ENCODE measurements at places on chromosomes 1 and 21. TPM values are rescaled to one million over a fixed set of nuclear protein-coding genes. Genes with fewer than 3 reads are reported as not detected.

Gene OR6N1
- total RNA-seq: not detected

DNA sequence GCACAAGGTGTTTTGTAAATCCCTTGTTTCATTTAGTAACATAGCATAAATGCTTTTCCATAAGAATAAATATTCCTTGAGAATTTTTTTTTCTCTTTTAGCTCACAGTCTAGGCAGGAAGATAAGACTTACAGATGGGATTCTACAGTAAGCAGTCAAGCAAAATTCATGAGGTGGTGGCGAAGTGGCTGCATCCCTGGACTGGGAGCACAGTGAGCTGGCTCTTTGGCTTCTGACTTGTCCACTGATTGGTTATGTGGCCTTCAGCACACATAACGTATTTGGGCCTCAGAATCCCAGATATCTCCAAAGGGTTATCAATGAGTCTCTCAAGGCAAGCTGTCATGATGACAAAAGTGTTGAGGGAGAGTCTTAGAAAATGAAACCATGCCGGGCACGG is 99.8 kb downstream of the EBNA1BP2 start:
- no peak overlapping the region for H3K27ac ChIP-seq
- H3K4me3 ChIP-seq: no peak overlapping the region
- H3K36me3 ChIP-seq: no peaks in the 10 kb centered on the region
- DNase-seq: no peak

DNA sequence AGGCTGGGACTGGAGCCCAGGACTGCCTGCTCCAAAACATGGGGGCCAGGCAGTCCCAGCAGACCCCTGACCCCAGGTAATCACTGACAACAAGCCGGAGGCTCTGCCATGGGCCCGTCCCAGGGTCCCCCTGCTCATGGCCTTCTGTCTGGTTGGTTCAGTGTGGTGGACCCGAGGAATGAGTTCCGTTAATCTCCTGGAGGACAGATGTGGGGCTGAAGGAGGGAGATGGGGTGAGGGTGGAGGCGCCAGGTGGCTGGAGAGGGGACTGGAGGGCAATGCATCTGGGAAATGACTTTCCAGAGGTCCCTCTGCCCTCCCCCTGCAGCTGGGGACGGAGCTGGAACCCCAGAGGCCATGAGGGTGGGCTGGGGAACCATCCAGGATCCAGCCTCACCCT is 103.2 kb downstream of the EBNA1BP2 start:
- no peaks in the 10 kb centered on the region for H3K36me3 ChIP-seq
- DNase-seq: no peak
- H3K4me3 ChIP-seq: no peak overlapping the region
- H3K27me3 ChIP-seq: no peaks in the 10 kb centered on the region

- no peaks in the 10 kb centered on the region for H3K27me3 ChIP-seq
- no peak overlapping the region for H3K4me3 ChIP-seq
- peaks cover 23% of the 10 kb centered on the region for H3K4me1 ChIP-seq
- H3K27ac ChIP-seq: 0 out of 2 replicates have a peak overlapping the region, but pooled peaks have one; percentile 14
Observed at GRCh38 chr21:43879348-43880110, 14.5 kb downstream of the AGPAT3 start.

DNA sequence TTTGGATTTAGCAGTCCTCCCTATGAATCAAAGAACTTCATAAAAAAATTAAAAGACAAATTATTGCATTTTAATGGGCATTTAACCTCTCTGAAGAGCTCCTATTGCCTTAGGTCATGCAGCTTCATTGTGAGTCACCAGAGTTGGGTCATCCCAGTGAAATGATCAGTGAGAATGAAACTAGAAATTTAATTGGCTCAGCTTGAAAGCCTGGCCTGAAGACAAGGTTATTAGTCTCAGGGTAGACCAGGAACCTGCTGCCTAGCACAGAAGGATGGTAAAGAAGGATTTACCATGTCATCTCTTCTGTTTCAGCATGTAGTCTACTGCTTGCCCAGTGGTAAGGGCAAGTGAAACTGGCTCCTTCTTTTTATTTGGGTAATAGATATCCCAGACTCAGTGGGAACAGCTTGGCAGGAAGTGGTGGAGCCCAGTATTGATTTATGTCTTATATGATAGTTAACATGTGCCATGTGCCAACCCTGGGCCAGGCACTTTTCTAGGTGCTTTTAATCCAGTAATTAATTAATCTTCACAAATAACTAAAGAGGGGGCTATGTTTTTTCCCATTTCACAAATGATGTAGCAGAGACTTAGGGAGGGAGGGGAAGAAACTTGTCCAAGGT is 23.6 kb downstream of the LAMC2 start:
- peaks cover 20% of the 10 kb centered on the region for H3K4me1 ChIP-seq
- H3K27ac ChIP-seq: peak overlapping the region; percentile 27
- H3K36me3 ChIP-seq: peaks cover 7% of the 10 kb centered on the region

DNA sequence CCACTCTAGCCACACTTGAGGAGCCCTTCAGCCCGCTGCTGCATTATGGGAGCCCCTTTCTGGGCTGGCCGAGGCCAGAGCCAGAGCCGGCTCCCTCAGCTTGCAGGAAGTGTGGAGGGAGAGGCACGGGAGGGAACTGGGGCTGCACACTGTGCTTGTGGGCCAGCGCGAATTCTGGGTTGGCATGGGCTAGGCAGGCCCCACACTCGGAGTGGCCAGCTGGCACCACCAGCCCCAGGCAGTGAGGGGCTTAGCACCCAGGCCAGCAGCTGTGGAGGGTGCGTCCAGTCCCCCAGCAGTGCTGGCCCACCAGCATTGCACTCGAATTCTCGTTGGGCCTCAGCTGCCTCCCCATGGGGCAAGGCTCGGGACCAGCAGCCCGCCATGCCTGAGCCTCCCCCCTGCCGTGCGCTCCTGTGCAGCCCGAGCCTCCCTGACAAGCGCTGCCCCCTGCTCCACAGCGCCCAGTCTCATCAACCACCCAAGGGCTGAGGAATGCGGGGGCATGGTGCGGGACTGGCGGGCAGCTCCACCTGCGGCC is 785.9 kb upstream of the TPTE start:
- no peak overlapping the region for H3K27ac ChIP-seq
- peaks cover 25% of the 10 kb centered on the region for H3K27me3 ChIP-seq
- no peaks in the 10 kb centered on the region for H3K36me3 ChIP-seq
- no peaks in the 10 kb centered on the region for H3K4me1 ChIP-seq

All from PC-9 (cell line).